NCI-H1436 treated with DMSO at 0.1 percent for 48 hours (cell line): ENCODE measurements at places on chromosomes 16 and 17.
A peak's percentile ranks its signal among the peaks of the same experiment; 100 is the strongest.

GRCh38 chr16:49462989-49463371 is 89.4 kb downstream of the C16orf78 start:
- DNase-seq, result peak; percentile 16

DNA sequence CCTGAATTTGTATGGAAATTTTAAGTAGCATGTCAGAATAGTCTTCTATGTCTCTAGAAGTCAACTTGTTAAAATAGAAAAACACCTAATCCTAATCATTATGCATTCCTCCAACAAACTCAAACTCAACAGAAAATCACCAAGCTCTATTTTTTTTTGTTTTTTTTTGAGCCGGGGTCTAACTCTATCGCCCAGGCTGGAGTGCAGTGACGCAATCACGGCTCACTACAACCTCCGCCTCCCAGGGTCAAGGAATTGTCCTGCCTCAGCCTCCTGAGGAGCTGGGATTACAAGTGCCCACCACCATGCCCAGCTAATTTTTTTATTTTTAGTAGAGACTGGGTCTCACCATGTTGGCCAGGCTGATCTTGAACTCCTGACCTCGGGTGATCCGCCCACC is 9.8 kb downstream of the TMEM231 start:
- DNase-seq, result no peak

GRCh38 chr16:53089434-53090285 is 34.9 kb downstream of the CHD9 start:
- no peak for DNase-seq

DNA sequence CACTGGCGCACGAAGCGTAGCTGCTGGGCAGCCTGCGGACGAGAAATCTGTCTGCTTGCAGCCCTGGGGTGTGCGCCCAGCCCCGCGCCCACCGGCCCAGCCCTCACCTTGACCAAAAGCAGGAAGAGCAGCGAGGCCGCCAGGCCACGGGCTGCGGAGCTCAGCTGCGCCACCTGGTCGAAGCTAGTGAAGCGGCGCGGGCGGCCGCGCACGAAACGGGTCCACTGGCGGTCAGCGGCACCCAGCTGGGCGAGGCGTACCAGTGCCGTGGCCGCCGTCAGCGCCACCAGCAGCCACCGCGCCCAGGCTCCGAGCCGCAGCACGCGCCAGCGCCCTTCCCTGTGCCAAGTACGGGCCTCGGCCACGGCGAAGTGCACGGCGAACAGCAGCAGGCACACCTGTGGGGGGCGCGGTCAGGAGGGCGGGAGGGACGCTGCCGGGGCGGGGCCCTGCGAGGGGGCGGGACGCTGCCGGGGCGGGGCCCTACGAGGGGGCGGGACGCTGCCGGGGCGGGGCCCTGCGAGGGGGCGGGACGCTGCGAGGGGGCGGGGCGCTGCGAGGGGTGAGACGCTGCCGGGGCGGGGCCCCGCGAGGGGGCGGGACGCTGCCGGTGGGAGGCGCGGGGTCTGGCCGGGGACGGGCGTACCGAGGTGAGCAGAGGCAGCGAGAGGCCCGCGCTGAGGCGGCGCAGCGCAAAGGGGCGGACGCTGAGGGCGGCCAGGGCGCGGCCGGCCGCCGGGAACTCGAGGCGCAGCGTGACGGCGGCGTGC is 43.2 kb downstream of the TSC2 start:
- DNase-seq, result no peak

- no peak for DNase-seq
Observed at GRCh38 chr17:46106966-46107644, 86.1 kb downstream of the KANSL1 start.

GRCh38 chr17:61534414-61534813 is 56.6 kb downstream of the NACA2 start:
- DNase-seq, result no peak

DNA sequence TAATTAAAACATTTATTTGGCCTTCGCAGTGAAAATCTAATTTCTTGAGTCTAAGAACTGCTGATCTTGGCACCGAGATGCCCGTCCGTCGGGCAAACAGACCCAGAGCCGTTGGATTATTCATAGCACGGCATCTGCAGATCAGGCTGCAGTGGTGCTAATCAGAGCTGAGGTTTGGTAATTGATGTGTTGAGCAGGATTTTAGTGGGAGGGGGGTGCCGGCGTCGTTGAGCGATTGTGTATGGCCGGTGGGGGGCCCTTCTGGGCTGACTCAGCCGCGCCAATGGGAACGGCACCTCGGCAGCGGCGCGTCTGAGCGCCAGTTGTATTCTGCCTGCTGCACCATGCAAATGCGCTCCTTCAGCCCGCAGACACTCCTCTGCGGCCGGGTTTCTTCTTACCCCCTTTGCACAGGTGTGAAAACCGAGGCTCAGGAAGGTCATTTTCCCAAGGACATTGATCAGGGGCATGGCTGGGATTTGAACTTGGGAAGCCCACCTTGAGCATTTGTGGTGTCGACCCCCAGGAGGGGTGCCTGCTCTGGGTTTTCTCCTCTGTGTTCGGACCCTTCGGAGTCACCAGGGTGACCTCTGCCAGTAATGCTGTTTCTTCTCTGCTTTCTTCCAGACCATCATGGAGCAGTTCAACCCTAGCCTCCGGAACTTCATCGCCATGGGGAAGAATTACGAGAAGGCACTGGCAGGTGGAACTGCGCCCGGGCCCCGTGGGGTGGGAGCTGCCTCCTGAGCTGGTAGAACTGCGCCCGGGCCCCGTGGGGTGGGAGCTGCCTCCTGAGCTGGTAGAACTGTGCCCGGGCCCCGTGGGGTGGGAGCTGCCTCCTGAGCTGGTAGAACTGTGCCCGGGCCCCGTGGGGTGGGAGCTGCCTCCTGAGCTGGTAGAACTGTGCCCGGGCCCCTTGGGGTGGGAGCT is 18.4 kb downstream of the BAIAP2 start:
- no peak for DNase-seq

DNA sequence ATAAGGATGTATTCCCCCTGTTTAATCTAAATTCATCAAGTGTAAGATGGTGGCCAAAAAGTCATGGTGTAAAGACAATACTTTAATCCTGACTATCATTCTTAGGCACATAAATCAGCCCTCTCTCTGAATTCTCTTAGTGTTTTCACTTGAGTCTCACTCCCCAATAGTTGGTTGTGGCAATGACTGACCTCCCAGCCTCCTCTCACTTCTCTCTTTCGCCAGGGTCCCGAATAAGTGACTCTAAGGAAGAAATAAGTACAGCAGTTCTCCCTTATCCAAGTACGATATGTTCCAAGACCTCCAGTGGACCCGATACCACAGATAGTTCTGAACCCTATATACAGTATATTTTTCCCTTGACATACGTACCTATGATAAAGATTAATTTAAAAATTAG is 335.3 kb downstream of the MAF start:
- DNase-seq, result no peak

- DNase-seq, result no peak
Observed at GRCh38 chr16:4608704-4608980, 6.0 kb downstream of the UBALD1 start.

DNA sequence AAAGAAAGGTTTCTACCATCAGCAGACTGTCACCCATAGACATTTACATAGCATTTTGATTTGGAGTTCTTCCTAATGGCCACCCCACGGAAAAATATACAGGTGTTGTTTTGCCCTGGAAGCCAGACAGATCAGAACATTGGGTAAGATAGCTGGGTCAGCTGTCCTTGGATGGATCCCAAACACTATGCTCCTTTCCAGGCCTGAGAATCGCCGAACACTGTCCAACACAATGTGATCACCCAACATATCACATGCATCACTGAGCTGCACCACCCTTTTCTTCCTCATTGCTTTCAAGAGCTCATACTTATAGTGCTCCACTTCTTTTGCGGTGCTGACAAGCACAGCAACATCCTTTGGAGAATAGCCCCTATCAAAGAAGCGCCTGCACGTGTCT is 21.1 kb downstream of the SLFN11 start:
- DNase-seq, result no peak

DNA sequence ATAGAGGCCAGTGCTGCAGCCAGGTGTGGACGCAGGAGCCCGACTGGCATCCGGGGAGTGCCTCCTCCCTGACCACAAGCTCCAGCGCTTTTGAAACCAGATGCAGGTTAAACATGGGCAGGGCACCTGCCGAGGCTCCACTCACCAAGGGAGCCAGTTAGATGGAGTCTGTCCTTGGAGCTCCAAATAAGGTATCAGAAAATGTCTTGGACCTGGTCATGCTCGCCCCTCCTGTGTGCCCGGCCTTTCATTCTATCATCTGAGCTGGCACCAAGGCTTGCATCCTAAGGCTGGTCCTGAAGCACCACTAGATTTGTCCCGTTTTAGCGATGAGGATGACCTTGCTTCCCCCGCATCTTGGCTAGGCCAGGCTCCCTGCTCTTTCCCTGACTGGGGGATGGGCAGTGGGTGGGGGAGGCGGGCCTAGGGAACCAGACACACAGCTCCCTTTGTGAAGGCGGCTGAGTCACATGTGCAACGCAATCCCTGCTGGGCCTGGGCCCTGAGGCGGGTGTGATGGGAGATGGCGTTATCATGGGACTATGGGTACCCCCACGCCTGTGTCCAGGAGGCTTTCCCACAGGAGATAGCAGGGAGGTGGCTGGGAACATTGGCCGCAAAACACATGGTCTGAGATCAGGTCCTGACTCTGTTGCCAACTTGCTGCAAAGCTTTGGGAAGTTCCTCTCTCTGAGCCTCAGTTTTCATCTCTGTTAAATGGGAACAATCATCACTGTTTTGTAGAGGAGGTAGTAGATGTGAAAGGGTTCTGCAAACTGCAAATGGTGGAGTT is 5.0 kb upstream of the ADGRG1 start:
- no peak for DNase-seq

DNA sequence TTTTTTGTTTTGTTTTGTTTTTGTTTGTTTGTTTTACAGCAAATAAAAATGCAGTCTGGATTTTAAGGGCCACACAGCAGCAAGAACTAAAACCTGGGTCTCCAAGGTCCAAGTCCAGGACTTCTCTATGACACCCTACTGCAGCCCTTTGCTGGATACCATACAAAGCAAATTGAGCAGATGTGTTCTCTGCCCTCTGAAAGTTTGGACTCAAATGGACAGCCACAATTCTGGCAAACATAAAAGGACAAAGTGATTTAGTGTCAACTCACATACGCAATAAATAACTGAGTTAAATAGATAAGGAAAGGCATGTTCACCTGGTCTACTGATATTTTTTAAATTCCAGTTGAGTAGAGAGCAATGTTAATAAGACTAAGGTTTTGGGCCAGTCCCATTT is 7.7 kb upstream of the ZNF652 start:
- no peak for DNase-seq

DNA sequence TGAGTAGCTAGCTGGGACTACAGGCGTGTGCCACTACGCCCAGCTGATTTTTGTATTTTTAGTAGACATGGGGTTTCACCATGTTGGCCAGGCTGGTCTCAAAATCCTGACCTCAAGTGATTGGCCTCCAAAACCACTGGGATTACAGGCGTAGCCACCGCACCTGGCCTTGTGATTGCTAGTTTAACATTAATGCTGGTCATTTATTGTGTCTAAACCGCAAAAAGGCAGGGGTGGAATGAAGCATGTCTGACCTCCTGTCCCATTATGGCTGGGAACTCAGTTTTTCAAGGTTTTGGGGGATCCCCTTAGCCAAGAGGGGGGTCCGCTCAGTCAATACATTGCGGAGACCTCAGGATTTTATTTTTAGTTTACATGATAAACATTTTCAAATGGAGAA is 10.7 kb upstream of the CNGB1 start:
- DNase-seq, result no peak

DNA sequence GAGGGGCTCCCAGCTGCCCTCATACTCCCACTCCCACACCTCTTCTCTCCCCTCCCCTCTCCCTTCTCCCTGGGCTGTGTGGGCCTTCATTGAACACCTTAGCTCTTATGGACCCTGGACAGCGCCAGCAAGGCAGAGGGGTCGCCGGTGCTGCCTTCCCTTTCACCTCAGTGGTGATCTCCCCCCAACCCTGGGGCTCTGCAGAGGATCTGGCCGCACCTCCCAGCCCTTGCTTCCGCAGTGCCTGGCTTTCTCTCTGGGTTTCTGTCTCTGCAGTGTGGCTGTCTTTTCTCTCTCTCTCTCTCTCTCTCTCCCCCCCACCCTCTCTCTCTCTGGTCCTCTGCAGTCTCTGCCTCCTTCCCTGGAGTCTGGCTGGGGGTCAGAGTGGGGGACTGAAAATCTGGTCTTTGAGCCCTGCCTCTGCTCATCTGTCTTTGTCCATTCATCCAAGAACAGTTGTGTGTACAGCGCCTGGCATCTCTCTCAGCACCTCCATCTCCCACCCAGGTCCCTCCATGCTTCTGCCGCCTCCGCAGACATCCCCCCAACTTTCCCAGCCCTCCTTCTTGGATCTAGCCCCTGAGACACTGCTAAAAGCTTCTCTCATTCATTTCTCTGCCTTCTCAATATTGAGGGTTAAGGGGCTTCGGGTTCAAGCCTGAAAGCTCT is 1.1 kb downstream of the SEZ6L2 start:
- no peak for DNase-seq

DNA sequence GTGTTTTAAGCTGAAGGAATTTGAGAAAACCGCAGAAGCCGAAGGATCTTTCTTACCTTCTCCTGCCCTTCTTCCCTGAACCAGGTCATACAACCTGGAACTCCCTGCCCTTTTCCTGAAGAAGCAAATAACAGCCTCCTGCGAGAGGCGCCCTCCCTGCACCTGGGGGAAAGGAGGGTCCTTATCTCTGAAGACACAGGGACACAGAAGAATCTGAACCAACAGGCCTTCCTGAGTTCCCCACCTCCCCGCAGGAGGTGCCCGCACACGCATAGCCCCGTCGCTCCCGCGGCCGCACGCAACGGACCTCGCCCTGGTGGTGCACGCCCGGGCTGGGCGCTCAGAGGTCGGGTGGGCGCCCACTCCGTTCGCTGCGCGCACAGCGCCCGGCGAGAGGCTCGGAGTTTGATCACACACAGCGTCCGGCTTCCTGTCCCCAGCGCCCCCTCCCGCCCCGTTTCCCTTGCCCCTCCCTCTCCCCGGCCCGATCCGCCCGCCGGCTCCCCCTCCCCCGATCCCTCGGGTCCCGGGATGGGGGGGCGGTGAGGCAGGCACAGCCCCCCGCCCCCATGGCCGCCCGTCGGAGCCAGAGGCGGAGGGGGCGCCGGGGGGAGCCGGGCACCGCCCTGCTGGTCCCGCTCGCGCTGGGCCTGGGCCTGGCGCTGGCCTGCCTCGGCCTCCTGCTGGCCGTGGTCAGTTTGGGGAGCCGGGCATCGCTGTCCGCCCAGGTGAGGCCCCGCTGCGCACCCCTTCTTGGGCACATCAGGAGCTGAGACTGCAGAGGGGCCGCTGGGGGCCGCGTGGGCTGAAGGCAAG is at the start of gene TNFSF12:
Gene TNFSF12, plus strand, starts transcription at position 474 of the 816 bp plus-strand sequence. Its CDS starts 96 bp downstream, at position 570.
- no peak for DNase-seq

DNA sequence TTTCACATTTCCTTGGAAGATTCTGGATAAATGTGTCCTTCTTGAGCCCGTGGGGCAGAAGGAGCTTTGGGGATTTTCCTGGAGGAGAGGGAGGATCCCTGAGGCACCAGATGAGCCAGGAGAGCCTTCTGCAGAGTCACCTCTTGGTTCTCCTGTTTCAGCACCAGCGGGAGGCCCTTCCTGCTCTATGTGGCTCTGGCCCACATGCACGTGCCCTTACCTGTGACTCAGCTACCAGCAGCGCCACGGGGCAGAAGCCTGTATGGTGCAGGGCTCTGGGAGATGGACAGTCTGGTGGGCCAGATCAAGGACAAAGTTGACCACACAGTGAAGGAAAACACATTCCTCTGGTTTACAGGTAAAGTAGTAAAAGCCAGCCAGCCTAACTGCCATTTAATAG is 77.1 kb downstream of the ARSG start:
- no peak for DNase-seq

GRCh38 chr17:11205659-11206058 is 35.4 kb upstream of the SHISA6 start:
- DNase-seq, result no peak

GRCh38 chr16:46765050-46765449 is 16.9 kb upstream of the MYLK3 start:
- no peak for DNase-seq

- DNase-seq, result no peak
Observed at GRCh38 chr17:66135896-66136295, 56.0 kb downstream of the CEP112 start.

- peak; percentile 60 for DNase-seq
Observed at GRCh38 chr17:28725660-28726225, 290 bp downstream of the TLCD1 start.
